ENCODE measurements at places on chromosomes 5 and 9. TPM values are rescaled to one million over a fixed set of nuclear protein-coding genes. Genes with fewer than 3 reads are reported as not detected.

DNA sequence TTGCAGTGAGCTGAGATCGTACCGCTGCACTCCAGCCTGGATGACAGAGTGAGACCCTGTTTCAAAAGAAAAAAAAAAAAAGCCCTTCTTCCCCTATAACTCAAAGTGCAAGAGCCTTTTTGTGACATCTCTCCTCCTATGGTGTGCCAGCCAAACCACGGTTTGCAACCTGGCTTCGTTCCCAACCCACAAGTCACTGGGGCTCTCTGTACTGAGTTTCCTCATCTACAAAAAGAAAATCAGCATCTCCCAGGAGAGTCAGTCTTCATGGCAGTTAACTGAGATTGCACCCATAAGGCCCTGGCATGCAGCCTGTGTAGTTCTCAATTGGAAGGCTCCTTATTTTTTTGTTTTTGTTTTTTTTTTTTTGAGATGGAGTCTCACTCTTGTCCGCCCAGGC lies 14.8 kb downstream of the ODF2 start:
- DNase-seq, result no peak

DNA sequence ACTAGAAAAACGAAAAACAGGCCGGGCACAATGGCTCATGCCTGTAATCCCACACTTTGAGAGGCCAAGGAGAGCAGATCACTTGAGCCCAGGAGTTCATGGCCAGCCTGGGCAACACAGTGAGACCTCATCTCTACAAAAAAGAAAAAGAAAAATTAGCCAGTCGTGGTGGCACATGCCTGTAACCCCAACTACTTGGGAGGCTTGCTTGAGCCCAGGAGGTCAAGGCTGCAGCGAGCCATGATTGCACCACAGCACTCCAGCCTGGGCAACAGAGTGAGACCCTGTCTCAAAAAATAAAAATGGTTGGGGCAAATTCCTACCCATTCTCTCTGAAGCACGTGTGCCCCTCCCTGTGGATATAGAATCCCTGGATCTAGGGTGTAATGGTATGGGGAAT lies 8.4 kb upstream of the CFAP157 start:
- DNase-seq, result no peak

DNA sequence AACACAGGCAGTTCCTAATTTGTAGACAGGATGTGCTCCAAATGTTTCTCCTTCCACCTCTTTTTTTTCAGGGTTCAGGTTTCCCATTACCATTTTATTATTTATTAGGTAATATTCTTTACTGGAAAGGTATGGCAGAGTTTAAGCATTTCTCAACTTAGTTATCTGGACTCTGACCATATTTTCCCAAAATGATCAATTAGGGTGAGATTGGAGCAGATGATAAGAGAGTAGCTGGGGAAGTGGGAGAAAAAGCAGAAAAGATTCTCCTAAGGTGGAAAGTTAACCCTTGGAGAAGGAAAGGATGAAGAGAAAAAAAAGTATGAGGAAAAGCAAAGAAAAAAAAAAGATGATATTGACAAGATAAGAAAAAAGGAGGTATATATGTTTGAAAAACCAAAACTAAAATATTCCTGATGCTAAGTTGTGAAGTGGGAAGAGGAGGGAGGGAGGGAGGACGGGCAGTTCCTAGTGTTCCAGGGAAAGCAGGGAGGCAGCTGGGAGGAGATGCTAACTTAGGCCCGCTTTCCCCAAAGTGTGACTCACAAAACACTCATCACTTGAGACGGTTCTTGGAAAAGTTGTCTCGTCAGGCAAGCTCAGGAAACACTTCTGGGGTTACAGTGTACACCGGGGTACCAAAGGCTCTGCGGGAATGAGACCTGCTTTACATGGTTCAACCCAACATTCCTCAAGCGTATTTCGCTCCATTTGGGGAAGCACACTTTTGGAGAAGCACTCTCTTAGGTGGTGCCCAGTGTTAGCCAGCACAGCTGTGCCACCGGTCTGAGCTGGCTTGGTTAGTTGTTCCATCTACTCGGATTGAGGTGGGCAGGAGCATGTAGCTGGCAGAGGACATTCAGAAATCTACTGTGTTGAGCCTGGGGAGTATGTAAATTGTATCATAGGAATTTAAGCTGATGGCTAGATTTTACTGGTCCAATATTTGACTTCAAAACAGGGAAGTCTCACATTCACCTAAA lies 35.1 kb downstream of the B4GALT1 start:
- DNase-seq, result no peak

GRCh38 chr5:112367400-112367799 lies 51.7 kb downstream of the EPB41L4A start:
- no peak for DNase-seq

DNA sequence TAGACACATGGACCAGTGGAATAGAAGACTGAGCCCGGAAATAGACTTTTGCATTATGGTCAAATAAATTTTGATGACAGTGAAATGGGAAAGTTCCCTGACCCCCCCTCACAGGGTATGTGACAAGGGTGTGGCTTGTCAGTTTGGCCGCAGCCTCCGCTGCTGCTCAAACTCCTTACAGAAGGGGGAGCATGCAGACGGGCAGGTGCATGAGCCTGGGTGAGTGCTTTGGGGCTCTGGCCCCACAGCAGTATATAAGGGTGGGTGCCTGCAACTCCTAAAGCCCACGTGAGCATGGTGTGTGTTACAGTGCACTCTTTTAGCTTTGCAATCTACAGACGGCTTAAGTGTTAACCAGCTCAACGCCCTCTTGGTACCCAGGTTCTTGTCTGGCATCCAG lies 21.9 kb upstream of the CAPSL start:
- DNase-seq, result no peak

- no peak for DNase-seq
Measured at GRCh38 chr5:21125238-21125983, 1137.4 kb upstream of the CDH18 start.

DNA sequence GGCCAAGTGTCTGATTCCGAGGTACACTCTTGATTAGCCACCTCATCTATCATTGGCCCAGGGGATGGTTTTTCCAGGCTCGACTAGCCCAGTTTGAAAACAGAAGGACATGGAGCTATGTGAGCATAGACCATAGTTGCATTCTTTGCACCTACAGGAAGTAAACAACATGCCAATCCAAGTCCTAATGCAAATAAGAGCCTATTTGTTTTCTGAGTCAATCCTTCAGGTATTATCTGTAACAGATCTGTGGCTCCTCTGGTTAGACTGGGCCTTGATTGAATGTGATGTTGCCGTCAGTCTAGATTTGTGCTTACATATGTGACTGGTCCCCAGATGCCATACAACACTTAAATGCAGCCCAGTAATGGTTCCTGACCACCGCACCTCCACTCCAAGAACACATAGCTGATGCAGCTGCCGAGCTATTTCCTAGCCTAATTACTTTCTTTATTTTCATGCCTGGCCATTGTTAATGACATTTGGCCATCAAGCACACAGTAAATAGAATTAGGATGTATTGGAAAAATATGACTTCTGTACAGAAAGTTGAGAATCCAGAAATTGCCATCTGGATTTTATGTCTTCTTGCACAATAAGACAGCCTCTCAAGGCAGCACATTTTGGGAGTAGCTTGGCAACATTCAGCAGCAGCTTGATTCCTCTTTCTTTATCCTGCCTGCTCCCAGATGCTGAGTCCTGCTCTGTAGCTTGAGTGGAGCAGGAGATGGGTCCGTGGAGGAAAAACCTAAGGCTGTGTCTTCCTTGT lies 29.5 kb upstream of the ARHGAP26 start:
- no peak for DNase-seq

GRCh38 chr5:9545136-9545991 lies 511 bp downstream of the SEMA5A start:
- DNase-seq, result no peak

GRCh38 chr9:98896632-98897031 lies 47.1 kb upstream of the COL15A1 start:
- DNase-seq, result no peak

Gene GPR150
- polyA plus RNA-seq, result 0.90 TPM

Gene ZNF354C
- 6.0 TPM for polyA plus RNA-seq
